ENCODE measurements at places on chromosomes 4 and X. TPM values are rescaled to one million over a fixed set of nuclear protein-coding genes. Genes with fewer than 3 reads are reported as not detected.

FAM241A gene
- 2.9 TPM for polyA plus RNA-seq

- peak; percentile 24 for DNase-seq
These were observed 82.9 kb upstream of the TAB3 start for GRCh38 chrX:30971774-30972603.

DUSP9 gene
- polyA plus RNA-seq: 0.15 TPM

- no peak for DNase-seq
These were observed 96.8 kb upstream of the CXXC4 start for GRCh38 chr4:104591510-104591911.

IL21 gene
- not detected for polyA plus RNA-seq

- no peak for DNase-seq
These were observed 7.8 kb downstream of the FRG2 start for GRCh38 chr4:190019023-190019858.

SGMS2 gene
- polyA plus RNA-seq: 8.5 TPM

DNA sequence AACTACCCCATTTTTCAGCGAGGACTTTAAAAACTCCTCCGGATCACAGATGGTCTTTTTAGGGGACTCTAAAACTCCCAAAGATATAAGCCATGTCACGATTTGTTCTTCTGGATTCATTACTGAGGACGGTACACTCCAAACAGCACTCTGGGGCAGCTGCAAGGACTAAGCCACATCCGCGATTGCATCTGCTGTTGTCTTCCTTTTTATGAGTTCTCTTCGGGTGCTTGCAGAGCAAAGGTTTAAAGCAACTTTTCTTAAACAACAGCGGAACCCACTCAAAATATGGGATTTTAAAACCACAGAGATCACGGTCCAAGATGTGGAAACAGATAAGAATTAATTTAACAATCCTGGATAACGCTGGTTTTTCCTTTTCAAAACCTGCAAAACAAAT is at the start of gene ARHGEF6:
TSS of gene ARHGEF6 (minus strand) at position 170 of the 400 bp plus-strand sequence. CDS start at position 120, 50 bp downstream.
- DNase-seq: no peak

GRCh38 chrX:45508454-45508853 is 307.8 kb upstream of the DIPK2B start:
- no peak for DNase-seq

CPZ gene
- polyA plus RNA-seq: 8.6 TPM

SYTL5 gene
- polyA plus RNA-seq: 0.11 TPM

HPSE gene
- 0.25 TPM for polyA plus RNA-seq

Data from forelimb muscle (tissue), 1 donor.